Activated CD8-positive, alpha-beta memory T cell treated with anti-CD3 and anti-CD28 coated beads, Interleukin-2, amount 50 U/mL, for 4 hours (primary cell): ENCODE measurements at places on chromosomes 1 and 21.
A peak's percentile ranks its signal among the peaks of the same experiment; 100 is the strongest.

DNA sequence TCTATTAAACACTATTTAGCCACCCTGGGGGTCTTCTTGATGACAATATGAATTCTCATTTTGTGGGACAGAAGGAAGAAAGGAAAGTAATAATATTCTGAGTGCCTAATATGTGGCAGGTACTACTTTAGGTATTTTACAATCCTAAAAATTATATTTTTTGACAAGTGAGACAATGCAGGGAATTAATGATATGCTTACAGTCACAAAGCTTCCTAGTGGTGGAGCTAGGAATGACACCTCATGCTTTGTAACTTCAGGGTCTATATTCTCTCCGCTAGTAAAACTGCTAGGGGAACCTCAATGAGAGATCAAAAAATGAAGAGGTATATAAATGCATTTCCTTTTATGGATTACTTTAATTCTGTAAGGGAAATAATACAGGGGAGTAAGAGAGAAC is 44.3 kb downstream of the TPR start:
- DNase-seq: no peak

- no peak for DNase-seq
These were observed 8.3 kb downstream of the RHOC start for GRCh38 chr1:112698366-112699310.

GRCh38 chr1:102178480-102178879 is 181.8 kb upstream of the OLFM3 start:
- DNase-seq: no peak

- DNase-seq: no peak
These were observed 18.7 kb upstream of the GALNT2 start for GRCh38 chr1:230048322-230048721.

DNA sequence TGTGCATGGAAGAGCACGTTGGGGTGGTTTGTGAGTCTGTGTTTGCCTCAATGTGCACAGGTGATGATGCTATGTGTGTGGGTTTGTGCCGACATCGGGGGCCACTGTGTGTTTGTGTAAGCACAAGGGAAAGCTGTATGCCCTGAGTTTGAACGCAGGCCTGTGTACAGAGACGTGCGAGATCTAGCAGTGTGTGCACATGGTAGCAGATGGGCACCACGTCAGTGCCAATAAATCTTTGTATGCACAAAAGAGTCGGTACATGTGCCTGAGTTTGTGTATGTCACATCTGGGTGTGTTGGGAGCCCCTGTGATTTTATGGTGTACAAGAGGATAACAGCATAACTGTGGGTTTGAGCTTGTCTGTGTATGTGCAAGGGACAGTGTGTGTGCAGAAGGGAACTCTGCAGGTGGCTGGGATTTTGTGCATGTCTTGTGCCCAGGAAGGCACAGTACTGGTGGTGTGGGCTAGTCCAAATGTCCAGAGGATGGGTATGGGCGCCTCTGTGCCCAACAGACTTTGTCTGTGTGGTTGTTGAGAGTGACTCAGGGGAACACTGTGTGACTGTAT is 32.0 kb upstream of the WASF2 start:
- DNase-seq: no peak

DNA sequence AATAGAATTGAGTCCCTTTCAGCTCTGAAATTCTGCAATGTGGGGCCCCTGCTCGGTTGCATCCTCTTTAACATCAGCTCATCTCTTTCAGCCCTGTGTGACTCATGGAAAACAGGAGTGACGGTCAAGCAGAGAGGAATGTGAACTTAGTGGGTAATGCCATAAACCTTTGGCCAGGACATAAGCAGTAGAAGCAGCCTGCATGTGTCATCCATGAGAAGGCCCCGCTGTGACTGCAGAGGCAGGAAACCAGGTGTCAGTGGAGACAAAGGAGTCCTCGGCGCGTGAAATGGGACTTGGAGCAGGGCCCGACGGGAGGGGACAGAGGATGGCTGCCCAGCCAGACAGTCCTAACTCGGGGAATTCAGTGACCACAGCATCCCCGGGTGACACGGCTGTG is 21.1 kb upstream of the EPHB2 start:
- DNase-seq: no peak

GRCh38 chr1:4495809-4496208 is 158.6 kb upstream of the AJAP1 start:
- no peak for DNase-seq

- DNase-seq: no peak
These were observed 34.9 kb downstream of the HSF2BP start for GRCh38 chr21:43624339-43624738.

DNA sequence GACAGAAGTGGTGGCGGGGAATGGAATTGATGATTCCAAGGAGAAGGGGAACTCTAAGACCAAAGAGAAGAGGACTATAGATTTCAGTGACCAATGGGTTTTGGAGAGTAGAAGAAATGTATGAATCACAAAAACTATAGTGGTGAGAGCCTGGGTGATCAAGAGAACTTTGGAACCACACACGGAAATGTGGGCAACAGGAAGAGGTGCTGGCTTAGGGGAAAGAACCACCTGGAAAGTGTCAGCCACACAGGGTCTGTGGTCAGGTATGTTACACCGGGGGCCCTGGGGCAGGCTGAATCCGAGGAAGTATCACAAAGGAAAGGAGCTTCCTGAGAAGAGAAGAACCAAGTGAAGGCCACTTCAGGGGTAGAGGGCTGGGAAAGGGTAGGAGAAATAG is 11.5 kb upstream of the CHIA start:
- no peak for DNase-seq

DNA sequence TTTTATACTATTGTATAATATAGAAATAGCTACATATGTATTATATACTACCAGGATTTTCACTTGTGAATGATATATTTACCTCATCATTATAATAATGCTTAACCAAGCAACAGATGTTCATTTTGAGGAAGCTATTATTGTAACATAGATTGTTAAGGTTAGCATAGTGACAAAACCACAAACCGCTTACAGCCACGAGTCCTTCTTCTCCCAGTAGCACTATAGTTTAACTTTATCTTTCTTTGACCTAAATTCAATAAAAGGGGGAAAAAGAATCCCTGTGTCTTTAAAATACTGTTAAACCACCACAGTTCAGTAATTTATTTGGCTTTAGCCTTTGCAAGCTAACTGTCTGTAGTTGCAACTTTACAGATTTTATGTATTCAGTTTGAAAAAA is 1039.4 kb upstream of the B3GALT2 start:
- DNase-seq: no peak

DNA sequence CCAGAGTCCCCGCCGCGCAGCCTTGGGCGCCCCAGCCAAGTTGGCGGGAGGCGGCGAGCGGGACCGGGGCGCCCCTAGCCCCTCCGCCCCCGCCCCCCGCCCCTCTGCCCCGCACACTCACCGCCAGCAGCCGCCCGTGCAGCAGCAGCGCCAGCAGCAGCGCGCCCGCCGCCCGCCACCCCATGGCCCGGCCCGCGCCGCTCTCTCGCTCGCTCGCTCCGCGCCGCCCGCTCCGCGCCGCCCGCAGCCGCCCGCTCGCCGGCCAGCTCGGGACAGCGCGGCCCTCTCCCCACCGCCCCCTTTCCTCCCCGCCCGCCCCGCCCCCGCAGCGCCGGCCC is at the start of gene HSPG2:
TSS of gene HSPG2 (minus strand) at position 277 of the 338 bp plus-strand sequence. CDS start at position 184, 93 bp downstream.
- no peak for DNase-seq

- DNase-seq: no peak
These were observed 24.3 kb upstream of the EPS8L3 start for GRCh38 chr1:109787845-109788601.

GRCh38 chr21:16404776-16405175 is 675.0 kb downstream of the USP25 start:
- no peak for DNase-seq

- no peak for DNase-seq
These were observed 32.0 kb downstream of the TRIM67 start for GRCh38 chr1:231193710-231194340.

GRCh38 chr1:40451238-40451585 is 936 bp downstream of the ZFP69B start:
- DNase-seq: no peak

GRCh38 chr1:175307160-175307559 is 114.6 kb upstream of the KIAA0040 start:
- no peak for DNase-seq

- DNase-seq: no peak
These were observed 1.0 kb upstream of the NADK start for GRCh38 chr1:1779320-1779675.

- no peak for DNase-seq
These were observed 41.4 kb downstream of the NEXN start for GRCh38 chr1:77929806-77930205.

- DNase-seq: peak; percentile 32
These were observed 41.3 kb upstream of the EIF4G3 start for GRCh38 chr1:21217812-21218596.

DNA sequence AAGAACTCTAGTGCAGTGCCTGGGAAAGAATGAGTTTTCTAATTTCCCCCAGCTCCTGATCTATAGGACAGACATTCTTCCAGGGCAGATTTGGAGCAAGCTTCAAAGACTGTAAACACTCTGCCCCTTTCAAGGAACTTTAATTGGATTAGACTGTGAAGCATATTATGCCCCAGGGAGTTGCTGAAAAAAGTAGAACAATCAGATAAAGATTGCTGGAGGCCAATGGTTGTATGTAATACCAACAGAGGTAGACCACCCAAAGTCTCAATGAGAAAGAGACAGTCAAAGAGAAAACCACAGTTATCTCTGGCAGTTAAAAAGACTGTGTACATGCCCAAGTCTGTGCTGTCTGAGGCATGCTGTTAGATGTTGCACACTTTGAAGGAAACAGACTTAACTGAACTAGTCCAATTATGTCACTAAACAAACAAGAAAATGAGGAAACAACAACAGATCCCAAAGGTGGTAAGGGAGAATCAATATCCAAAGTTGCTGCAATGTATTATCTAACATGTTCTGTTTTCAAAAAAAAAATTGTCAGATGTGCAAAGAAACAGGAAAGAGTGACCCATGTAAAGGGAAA is 24.4 kb downstream of the C4BPA start:
- DNase-seq: no peak

GRCh38 chr1:54318246-54318814 is 87.9 kb downstream of the SSBP3 start:
- DNase-seq: no peak

DNA sequence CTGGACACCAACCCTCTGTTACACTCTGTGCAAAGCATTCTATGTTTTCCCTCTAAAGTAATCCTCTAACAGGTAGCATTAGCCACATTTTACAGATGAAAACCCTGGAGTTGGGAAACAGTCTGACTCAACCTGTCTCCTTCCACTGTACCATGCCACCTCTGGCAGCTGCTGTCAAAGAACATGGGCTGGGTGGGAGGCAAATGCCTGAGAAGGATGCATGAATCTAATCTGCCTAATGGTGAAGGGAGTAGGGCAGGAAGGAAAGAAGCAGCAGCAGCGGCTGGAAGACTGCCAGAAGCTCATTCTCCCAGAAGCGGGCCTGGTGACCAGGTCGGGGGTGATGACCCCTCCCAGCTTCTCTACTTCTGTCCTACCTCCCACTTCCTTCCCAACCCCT is 21.7 kb downstream of the LRRC71 start:
- DNase-seq: no peak

DNA sequence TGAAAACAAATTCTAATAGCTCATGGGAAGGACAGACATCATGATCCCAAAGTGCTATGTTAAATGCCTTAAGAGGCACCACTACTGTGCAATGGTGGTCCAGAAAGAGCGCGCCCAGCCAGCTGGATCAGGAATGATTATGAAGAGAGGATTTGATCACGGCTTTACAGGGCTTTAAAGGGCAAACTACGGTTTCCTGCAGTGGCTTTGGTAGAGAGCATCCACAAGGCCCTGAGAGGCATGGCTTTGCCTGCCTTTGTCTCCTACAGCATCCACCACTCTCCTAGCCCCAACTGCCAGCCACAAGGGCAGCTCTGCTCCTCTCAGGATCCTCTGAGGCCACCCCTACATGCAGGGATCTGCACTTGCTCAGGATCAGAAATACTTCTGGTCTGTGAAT is 40.7 kb downstream of the ZNF281 start:
- no peak for DNase-seq

GRCh38 chr1:67159233-67159632 is 7.0 kb upstream of the IL23R start:
- DNase-seq: no peak

DNA sequence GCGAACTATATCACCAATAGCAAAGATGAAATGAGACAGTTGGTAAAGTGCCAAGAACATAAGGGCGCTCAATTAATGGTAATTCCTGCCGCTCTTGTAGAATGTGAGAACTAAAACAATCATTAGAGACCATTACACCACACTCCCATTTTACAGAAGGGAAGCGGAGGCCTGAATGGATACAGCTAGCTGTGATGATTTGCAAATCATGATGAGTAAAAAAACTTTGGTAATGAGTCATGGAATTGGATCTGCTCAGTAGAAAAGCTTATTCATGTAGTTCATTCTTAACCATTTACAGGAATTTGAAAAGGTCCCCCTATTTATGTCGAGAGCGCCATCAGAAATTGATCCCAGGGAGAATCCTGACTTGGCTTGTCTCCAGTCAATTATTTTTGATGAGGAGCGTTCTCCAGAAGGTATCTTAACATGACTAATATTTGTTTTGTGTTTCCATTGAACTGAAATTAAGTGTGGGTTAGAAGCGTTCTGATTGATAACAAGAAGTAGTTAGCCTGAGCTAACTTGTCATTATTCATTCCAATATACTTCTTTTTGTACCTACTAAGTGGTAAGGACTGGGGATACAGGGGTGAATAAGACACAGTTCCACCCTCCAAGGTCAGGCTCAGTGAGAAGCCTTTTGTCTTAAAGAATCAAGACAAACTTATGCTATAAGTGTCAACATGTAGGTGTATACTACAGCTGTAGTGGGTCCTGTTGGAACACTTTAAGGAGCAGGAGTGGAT is 812 bp downstream of the TTC4 start:
- DNase-seq: no peak

DNA sequence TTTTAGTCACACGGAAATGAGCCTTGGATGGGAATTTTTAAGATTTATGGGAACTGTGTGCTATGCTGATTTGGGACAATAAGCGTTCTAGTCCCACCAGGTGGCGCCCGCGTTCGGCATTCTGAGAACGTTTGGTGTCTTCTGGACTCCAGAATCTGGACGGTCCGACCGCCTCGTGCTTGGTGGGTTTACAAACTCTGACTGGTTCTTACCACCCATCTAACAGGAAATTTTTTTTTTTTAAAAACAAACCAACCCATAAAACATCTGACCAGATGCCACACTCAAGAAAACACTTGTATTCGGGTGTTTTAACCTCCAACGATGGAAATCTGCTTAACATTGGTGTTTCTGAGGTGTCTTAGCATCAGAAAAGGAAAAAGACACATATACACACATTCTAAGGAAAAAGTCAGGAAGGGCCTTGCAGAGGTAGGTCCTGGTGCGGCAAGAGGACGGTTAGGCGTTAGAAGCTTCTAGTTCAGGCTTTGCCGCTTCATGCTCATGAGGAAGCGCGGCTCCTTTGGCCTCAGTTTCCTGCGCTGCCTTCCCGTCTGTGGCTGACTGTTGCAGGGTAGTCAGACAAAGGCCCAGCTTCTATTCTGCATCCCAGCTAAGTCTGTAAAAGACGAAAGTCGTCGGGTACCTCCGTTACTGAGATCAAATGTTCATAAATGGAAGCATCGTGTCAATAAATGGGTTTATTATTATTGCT is 814 bp upstream of the DYRK3 start:
- peak; percentile 77 for DNase-seq

- no peak for DNase-seq
These were observed 4.1 kb upstream of the REG4 start for GRCh38 chr1:119815361-119815760.

- DNase-seq: no peak
These were observed 23.8 kb upstream of the MX1 start for GRCh38 chr21:41402231-41402630.
